ENCODE measurements at places on chromosomes 7 and 10. TPM values are rescaled to one million over a fixed set of nuclear protein-coding genes. Genes with fewer than 3 reads are reported as not detected.

The OR13A1 gene
- not detected for total RNA-seq

The CTBP2 gene
- 84.2 TPM for total RNA-seq

The EBLN1 gene
- not detected for total RNA-seq

The PDGFA gene
- 32.1 TPM for total RNA-seq

The STEAP1B gene
- total RNA-seq = 25.3 TPM

The NPTX2 gene
- total RNA-seq = 0.69 TPM

The MRPL32 gene
- total RNA-seq = 57.0 TPM

The AMZ1 gene
- total RNA-seq = under 0.01 TPM

The LRIT1 gene
- not detected for total RNA-seq

The MOGAT3 gene
- total RNA-seq = not detected

The SPDYE11 gene
- not detected for total RNA-seq

The ENTPD7 gene
- 8.6 TPM for total RNA-seq

The BTBD16 gene
- not detected for total RNA-seq

The PON1 gene
- under 0.01 TPM for total RNA-seq

The HMX2 gene
- total RNA-seq = not detected

The KCNMA1 gene
- under 0.01 TPM for total RNA-seq

The NUPR2 gene
- not detected for total RNA-seq

The OGDHL gene
- total RNA-seq = 0.16 TPM

The UCN3 gene
- total RNA-seq = not detected

The ATP6V0A4 gene
- 0.06 TPM for total RNA-seq

The NFE2L3 gene
- total RNA-seq = 70.6 TPM

The FKBP6 gene
- total RNA-seq = not detected

The MLXIPL gene
- not detected for total RNA-seq

The TMEM196 gene
- total RNA-seq = not detected

The ZNF239 gene
- total RNA-seq = 0.94 TPM

The TAS2R41 gene
- not detected for total RNA-seq

The INSYN2A gene
- not detected for total RNA-seq

The TWIST1 gene
- total RNA-seq = not detected

The LRRN3 gene
- total RNA-seq = under 0.01 TPM

The PRF1 gene
- total RNA-seq = not detected

The NEURL1 gene
- 0.06 TPM for total RNA-seq

The FAM25A gene
- not detected for total RNA-seq

The DOCK1 gene
- 139 TPM for total RNA-seq

The OR2A12 gene
- not detected for total RNA-seq

The OR6B1 gene
- not detected for total RNA-seq

The PSMC2 gene
- 219 TPM for total RNA-seq

The CALD1 gene
- total RNA-seq = 135 TPM

The MUC12 gene
- not detected for total RNA-seq

The NRAP gene
- not detected for total RNA-seq

The PSD gene
- total RNA-seq = under 0.01 TPM

The ZNF804B gene
- total RNA-seq = not detected

The KIF11 gene
- total RNA-seq = 14.5 TPM

The MYL7 gene
- total RNA-seq = not detected

The DYNC1I1 gene
- 31.3 TPM for total RNA-seq

The FFAR4 gene
- not detected for total RNA-seq

The EVX1 gene
- not detected for total RNA-seq

The SCART1 gene
- 0.49 TPM for total RNA-seq

The CCDC3 gene
- total RNA-seq = 1.5 TPM

The EDRF1 gene
- total RNA-seq = 22.8 TPM

The ABI1 gene
- 43.8 TPM for total RNA-seq

The MAD1L1 gene
- total RNA-seq = 50.2 TPM

The ACTR1A gene
- total RNA-seq = 154 TPM

The TOMM7 gene
- 94.7 TPM for total RNA-seq

The XRCC2 gene
- 3.1 TPM for total RNA-seq

The HYAL4 gene
- 1.2 TPM for total RNA-seq

The RAMP3 gene
- total RNA-seq = 0.81 TPM

The EPHA1 gene
- total RNA-seq = not detected

The FAM221A gene
- 4.2 TPM for total RNA-seq

All from bladder microvascular endothelial cell (primary cell).